ENCODE measurements at places on chromosomes 13 and 19. TPM values are rescaled to one million over a fixed set of nuclear protein-coding genes. Genes with fewer than 3 reads are reported as not detected.

Gene APOC1
- total RNA-seq: 44.6 TPM

Gene WDR62
- 2.5 TPM for total RNA-seq

Gene OSCAR
- 1.4 TPM for total RNA-seq

Gene ZNF865
- 2.1 TPM for total RNA-seq

Gene APOC4
- not detected for total RNA-seq

Gene C19orf12
- total RNA-seq: 21.2 TPM

Gene CD209
- 5.8 TPM for total RNA-seq

Gene ZNF561
- total RNA-seq: 40.2 TPM

Gene UBE2L5
- total RNA-seq: 0.99 TPM

Gene ZNF584
- 8.4 TPM for total RNA-seq

Gene CXCL17
- not detected for total RNA-seq

Gene NPAS1
- total RNA-seq: 0.99 TPM

Gene FOSB
- total RNA-seq: 21.2 TPM

Gene CYP4F12
- 8.1 TPM for total RNA-seq

Gene NLRP9
- not detected for total RNA-seq

Gene MYO16
- total RNA-seq: 1.7 TPM

Gene MRPL34
- 20.3 TPM for total RNA-seq

Gene KCNC3
- total RNA-seq: 0.59 TPM

Gene GGN
- total RNA-seq: not detected

Gene CD37
- 8.2 TPM for total RNA-seq

Gene PRKCG
- total RNA-seq: 0.20 TPM

Gene PSG3
- not detected for total RNA-seq

Gene LILRB5
- total RNA-seq: 4.1 TPM
